ENCODE measurements at places on chromosomes 6 and 20. TPM values are rescaled to one million over a fixed set of nuclear protein-coding genes. Genes with fewer than 3 reads are reported as not detected.

Gene ULBP2
- total RNA-seq = 1.8 TPM

Gene LY86
- total RNA-seq = not detected

Gene PLCB4
- 13.7 TPM for total RNA-seq

Gene NEURL2
- 8.0 TPM for total RNA-seq

Gene GABRR2
- total RNA-seq = 0.26 TPM

Gene SNTA1
- 46.6 TPM for total RNA-seq

Gene GPR31
- total RNA-seq = not detected
